ENCODE measurements at places on chromosomes 16 and 17.

DNA sequence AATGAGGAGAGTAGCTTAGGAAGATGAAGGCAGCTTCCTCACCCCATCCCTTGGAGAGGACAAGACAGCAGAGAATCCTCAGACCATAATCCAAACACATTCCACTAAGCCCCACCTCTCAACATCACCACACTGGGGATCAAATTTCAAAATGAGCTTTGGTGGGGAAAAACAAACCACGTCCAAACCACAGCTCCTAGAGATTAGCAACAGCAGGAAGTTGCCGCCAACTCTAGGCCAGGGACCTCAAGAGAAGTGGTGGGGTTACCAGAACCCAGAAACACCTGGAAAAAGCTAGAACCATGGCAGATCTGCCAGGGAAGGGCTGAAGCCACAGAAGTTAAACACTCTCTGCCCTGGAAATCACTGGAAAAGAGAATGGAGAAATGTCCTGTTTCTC, 571.6 kb downstream of the HS3ST4 start:
- DNase-seq: no peak

DNA sequence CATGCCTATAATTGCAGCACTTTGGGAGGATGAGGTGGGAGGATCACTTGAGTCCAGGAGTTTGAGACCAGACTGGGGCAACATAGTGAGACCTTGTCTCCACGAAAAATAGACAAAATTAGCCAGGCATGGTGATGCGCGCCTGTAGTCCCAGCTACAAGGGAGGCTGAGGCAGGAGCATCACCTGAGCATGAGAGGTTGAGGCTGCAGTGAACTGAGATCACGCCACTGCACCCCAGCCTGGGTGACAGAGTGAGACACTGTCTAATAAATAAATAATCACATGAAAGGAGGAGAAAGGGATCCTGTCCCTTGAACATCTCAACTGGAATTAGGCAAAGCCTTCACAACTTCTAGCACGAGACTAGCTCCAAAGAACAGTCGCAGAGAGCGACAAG, 53.2 kb downstream of the TEKT5 start:
- no peak for DNase-seq

- no peak for DNase-seq
These were observed 644 bp downstream of the SEC14L5 start for GRCh38 chr16:4958510-4959438.

GRCh38 chr16:14150796-14151195, 79.7 kb downstream of the MRTFB start:
- DNase-seq: no peak

Measured in tibial artery (tissue), 4 donors.